ENCODE measurements at places on chromosomes 4 and X. TPM values are rescaled to one million over a fixed set of nuclear protein-coding genes. Genes with fewer than 3 reads are reported as not detected.

Gene TMEM33
- total RNA-seq, result 58.5 TPM

Gene C4orf51
- total RNA-seq, result not detected

DNA sequence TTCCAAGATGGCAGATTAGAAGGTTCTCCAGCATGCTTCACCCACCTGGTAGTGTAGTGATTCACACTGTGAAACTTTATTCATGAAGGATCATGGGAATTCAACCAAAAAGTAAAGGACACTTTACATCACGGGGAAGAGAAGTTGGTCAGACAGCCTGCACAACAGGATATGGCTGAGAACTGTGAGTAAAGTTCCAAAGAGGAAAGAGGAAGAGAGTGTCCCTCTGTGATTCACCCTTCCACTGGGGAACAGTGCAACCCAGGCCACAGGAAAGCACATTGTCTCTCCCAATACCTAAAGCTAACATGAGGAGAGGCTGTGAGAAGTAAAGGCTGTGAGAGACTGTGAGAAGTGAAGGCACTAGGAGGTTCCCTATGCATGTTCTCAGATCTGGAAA lies 137.2 kb downstream of the STPG2 start:
- no peak for DNase-seq

GRCh38 chr4:123430031-123430430 lies 33.4 kb downstream of the SPRY1 start:
- DNase-seq, result no peak

- DNase-seq, result no peak
These were observed 1.6 kb upstream of the GSX2 start for GRCh38 chr4:54098375-54098774.

GRCh38 chr4:58606303-58606702 lies 1496.1 kb upstream of the IGFBP7 start:
- no peak for DNase-seq

DNA sequence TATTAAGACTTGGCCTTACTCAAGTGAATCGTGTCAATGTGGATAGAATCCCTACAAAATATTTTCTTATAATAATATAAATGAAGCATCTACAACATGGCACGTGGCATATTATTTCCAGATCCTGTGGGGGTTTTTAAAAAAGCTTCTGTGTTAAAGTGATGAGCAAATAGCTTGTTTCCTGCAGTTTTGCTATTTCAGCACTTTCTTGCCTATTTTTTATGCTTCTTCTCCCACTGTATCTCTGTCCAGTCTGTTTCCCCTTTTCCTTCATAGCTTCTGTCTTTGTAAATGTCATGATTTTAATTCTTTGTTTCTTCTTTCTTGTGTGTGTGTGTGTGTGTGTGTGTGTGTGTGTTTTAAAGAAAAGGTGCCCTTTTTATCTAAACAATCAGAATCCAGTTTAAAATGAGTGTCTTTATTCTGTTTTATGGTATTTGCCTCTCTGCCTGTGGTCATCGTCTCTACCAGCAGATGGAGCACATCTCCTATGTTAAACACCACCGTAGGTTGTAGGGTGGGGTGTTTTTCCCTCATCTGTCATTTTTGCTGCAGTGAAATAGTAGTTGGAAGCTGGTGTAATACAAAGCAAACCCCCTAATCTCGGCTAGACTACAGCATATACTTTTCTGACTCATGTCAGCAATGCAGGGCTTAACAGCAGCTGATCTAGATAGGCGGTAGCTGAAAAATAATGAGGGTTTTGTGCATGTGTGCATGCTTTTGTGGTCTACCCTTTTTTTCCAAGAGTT lies 33.1 kb downstream of the FTHL17 start:
- DNase-seq, result peak; percentile 24

DNA sequence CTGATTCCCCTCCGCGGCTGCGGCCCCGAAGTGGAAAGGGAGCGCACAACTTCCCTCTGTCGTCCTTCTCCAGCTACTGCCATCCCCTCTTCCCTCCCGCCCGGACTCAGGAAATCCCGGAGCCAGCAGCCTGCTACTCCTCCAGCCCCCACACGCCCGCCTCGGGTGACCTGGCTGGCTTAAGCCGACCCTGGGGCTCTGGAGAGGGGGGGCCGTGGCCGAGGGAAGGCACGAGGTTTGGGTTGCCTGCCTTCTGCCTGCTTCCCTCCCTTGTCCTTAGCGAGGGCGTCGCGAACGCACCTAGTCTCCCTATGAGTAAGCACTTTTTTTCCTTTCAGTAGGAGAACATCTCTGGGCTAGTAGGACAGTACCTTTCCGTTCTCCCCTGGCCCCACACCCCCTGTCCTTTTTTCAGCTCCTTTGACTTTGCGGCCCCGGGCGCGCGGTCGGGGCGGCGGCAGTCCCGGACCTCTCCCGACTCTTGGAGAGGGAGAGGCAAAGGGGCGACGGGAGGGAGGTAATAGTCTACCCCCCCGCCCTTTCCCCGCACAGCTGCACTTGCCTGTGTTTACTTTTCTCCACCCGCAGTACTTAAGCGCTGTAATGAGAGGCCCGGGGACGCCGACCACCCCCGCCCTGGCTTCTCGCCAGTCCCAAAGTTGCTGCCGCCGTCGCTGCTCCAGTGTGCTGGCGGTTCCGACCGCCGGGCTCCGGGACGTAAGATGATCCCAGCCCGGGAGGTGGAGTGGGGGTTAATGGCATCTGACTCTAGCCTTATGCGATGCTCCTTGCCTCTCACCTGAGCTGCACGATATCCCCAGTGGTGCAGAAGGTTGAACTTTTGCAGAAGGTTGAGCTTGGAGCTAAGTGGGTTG lies 868 bp downstream of the PLS3 start:
- peak; percentile 52 for DNase-seq

All from endothelial cell of umbilical vein (primary cell).